ENCODE measurements at places on chromosomes 1 and 21.

DNA sequence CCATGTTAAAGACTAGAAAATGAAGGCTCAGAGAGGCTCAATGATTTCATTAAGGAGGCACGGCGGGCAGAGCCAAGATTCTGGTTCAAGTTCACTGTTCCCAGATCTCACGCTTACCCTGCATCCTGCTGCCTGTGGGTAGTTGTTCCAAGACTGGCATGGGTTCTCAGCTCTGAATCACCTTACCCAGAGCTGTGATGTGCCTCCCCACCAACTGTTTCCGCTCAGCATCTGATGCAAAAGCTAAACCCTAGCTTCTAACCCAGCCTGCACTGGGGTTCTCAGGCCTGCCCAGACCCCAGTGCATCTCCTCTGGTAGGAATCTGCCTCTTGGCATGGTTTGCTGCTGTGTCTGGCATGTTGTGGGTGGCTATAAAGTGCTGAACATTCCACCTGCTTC, 11.8 kb downstream of the TNR start:
- no peak for DNase-seq

- DNase-seq: no peak
Observed at GRCh38 chr1:214958486-214958885, 124.1 kb upstream of the KCNK2 start.

- DNase-seq: peak; percentile 92
Observed at GRCh38 chr1:16155537-16156410, at the start of gene EPHA2. TSS of gene EPHA2 (minus strand) at chr1:16156069. CDS start at chr1:16155932, 137 bp downstream.

DNA sequence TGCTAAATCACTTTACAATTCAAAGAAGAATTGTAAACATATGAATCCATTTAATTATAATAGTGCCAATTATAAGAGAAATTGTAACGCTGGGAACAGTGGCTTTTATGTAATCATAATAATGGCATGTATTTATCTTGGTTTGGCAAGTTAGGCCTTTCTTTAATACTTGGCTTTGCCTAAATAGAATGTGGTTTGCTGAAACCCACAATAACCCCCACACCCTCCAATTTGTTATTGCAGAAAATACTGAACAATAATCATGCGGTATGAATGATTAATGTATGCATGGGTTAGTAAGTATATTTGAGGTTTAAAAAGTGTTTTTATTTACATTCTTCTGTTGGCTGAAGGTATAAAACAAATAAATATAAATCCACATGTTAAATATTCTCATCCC, 138.2 kb downstream of the NFIA start:
- DNase-seq: no peak

DNA sequence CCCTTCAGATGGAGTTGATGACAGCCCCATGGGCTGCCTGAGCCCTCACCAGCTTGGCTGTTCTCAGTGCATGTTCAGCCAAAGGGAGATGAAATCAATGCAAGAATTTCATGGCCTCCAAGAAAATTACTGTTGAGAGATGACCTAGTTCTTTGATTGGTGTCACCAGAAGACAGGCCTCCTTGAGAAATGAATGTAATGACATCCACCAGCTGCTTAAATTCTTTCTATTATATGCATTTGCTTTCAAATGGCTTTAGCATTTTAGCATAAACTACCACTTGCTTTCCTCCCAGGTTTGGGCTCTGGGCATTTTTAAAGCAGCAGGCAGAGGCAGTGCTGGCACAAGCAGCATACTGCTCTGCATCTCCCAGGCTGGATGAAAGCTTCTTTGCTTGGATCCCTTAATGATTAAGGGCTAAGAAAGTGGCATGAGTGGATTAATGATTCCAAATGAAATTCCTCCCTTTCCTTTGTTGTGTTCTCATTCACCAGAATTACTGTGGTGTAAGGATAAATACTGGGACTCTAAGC, 278.4 kb downstream of the ZNF326 start:
- no peak for DNase-seq

GRCh38 chr21:42633858-42634257, 19.6 kb upstream of the PDE9A start:
- no peak for DNase-seq

DNA sequence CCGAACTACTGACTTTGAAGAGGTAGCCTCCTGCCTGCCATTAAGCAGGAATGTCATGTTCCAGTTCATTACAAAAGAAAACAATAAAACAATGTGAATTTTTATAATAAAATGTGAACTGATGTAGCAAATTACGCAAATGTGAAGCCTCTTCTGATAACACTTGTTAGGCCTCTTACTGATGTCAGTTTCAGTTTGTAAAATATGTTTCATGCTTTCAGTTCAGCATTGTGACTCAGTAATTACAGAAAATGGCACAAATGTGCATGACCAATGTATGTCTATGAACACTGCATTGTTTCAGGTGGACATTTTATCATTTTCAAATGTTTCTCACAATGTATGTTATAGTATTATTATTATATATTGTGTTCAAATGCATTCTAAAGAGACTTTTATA, 159.8 kb upstream of the SGIP1 start:
- no peak for DNase-seq

DNA sequence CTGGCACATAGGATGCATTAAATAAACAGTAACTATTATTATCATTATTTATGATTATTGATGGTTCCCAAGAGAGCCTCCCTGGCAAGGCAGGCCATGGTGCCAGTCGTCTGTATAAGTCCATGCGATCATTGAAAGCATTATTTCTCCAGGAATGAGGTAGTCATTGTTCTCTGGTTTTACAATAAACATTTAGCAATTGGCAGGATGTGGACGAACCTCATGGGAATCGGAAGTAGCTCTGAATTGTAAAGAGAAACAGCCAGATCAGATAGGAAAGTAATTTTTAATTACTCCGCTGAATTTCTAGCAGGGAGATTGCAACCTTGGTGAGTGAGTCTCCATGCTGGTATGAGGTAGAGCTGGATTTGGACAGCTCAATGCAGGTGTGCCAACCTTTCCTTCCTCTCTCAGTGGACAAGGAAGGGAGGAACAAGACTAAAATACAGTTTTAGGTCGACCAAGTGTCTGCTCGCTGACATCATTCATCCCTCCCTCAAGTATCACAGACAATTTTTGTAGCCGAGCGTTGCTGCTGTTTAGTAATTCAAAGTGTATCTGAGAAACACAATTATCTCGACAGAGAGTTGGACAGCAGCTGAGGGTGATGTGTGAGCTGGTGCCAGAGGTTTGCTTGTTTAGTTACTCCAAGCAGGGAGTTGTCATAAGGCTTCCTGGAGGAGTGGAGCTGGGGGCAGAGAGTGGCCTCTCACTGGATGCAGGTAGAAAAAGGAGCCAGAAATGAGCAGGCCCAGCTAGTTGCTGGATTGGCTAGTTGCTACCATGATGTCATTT, 250.8 kb downstream of the KCNJ6 start:
- DNase-seq: no peak

GRCh38 chr1:202143768-202144401, 652 bp downstream of the ARL8A start:
- DNase-seq: peak; percentile 36

- DNase-seq: no peak
Observed at GRCh38 chr21:31577271-31577670, 82.2 kb upstream of the SOD1 start.

GRCh38 chr1:4894566-4894965, 240.2 kb downstream of the AJAP1 start:
- DNase-seq: no peak

- no peak for DNase-seq
Observed at GRCh38 chr1:151147132-151147503, 687 bp upstream of the SEMA6C start.

- DNase-seq: peak; percentile 70
Observed at GRCh38 chr1:40919475-40920011, 57.4 kb upstream of the CITED4 start.

- DNase-seq: no peak
Observed at GRCh38 chr1:71296551-71297134, 215.8 kb upstream of the ZRANB2 start.

- no peak for DNase-seq
Observed at GRCh38 chr1:58992643-58993042, 208.8 kb upstream of the JUN start.

GRCh38 chr1:247228133-247228532, 27.7 kb upstream of the VN1R5 start:
- DNase-seq: no peak

DNA sequence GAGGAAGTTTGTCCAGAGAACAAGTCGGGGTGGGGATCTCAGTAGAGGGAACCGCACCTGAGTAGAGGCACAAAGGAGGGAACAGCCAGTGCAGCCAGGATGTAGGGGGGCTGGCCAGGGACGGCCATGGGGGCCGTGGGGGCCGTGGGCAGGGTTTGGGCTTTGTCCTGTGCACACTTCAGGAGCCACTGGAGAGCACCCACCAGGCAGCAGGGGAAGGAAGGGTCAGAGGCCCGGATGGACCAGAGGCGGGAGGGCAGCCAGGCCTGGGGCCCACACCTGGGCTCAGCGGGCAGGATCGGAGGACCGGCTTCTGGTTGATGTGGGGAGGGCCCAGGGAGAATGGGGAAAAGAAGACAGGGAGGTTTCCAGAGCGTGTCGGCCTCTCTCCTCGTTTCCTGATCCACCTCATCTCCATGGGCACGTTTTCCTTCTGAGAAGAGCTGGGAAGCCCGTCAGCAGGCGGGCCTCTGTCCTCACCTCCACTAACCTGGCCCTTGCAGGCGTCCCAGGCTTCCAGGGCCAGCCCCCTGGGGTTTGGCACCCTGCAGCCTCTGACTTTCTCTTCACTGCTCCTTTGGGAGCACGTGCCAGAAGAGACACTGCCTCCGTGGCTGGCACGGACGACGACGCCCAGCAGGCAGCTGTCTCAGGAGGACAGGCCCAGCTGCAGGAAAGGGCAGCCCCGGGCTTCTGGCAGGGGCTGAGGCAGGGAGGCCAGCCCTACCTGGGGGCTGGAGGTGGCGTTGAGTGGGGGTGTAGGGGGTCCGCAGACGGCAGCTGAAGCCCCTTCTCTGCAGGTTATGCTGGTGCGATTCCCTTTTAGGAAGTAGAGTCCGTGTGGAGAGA, 16.8 kb upstream of the PDXK start:
- DNase-seq: no peak

DNA sequence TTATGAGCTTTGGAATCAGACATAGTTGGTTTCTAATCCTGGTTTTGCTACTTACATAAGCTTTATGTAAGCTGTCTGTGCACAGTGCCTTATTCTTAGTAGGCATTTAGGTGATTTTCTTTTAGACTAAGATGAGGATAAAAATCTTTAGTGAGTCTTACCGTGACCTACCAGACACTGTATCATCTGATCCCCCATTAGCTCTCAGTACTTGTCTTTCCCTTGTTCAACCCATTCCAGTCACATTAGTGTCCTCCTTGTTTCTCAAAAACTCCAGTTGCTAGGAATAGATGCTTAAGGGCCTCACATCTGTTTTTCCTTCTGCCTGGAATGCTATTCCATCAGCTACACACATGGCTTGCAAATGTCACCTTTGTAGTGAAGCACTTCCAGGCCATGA, 18.8 kb downstream of the PPP1R12B start:
- no peak for DNase-seq

DNA sequence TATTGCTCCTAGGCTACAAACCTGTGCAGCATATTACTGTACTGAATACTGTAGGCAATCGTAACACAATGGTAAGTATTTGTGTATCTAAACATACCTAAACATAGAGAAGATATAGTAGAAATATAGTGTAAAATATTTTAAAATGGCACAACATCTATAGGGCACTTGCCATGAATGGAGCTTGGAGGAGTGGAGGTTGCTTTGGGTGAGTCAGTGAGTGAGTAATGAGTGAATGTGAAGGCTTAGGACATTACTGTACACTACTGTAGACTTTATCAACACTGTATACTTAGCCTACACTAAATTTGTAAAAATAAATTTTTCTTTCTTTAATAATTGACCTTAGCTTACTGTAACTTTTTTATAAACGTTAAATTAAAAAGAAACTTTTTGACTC, 7.9 kb downstream of the LEFTY2 start:
- DNase-seq: no peak

GRCh38 chr1:110643879-110644472, 30.8 kb downstream of the KCNA3 start:
- no peak for DNase-seq

- DNase-seq: no peak
Observed at GRCh38 chr21:38819719-38820159, 14.0 kb downstream of the ETS2 start.

GRCh38 chr1:115348636-115349035, 10.6 kb upstream of the NGF start:
- DNase-seq: no peak

DNA sequence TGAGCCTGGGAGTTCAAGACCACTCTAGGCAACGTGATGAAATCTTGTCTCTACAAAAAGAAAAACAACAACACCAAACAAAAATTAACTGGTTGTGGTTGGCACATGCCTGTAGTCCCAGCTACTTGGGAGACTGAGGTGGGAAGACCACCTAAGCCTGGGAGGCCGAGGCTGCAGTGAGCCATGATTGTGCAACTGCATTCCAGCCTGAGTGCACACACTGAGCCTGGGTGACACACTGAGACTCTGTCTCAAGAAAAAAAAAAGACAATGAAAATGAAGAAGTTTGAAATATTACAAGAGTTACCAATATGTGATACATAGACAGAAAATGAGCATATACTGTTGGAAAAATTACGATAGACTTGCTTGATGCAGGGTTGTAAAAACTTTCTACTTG, 31.9 kb downstream of the PDC start:
- DNase-seq: no peak

DNA sequence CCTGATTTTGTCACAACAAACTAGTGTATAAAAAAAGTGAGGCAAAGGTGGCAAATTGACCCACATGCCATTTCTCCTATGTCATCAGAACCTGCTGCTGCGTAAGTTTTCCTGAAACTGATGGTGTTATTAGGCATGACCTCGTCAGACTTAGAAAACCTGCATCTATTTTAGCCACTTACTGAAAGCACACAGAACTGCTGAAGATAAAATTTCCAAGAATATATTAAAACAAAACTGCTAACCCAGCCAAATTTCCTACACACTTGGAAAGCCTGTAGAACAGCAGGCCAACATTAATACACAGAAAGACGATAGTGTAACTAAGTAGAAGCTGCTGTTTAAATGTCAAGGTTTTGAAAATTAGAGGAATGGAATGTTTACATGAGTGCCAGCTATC, 674.5 kb upstream of the CXADR start:
- no peak for DNase-seq

DNA sequence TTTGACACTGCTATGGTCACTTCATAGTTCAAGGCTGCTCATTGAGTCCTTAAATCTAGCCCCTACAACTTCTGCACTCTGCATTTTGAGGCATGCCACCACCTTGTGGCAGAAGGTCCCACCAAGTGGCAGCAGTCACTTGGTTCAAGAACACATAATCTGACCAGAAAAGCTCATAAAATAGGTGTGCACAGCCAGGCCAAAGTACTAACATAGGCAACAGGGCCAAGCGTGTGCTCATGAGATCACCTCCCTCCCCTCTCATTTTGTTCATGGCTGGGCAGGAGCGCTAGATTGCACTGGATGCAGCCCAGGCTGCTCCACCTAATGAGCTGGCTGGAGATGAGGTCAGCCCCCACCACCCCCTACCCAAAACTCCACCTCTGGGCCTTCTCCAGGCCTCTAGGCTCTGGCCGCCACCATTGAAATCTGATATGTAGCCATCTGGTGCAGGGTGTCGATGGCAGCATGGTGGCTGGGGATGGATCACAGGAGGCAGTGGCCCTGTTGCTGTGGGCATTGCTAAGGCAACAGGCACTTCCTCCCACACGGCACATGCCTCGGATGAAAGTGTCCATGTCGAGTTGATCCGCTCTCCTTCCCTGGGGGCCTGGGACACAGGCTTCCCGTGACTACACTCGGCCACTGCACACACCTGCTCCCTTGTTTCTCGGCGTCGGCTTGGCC, 193.2 kb downstream of the TRABD2B start:
- DNase-seq: no peak

GRCh38 chr1:246591047-246591446, 24.8 kb downstream of the CNST start:
- DNase-seq: no peak

- DNase-seq: no peak
Observed at GRCh38 chr1:34590211-34590623, 164.6 kb upstream of the GJB5 start.
